Kidney tubule cell (primary cell): ENCODE measurements at places on chromosomes 6 and 20.

- DNase-seq: no peak
Measured at GRCh38 chr6:16540804-16541752, 220.2 kb downstream of the ATXN1 start.

- no peak for DNase-seq
Measured at GRCh38 chr6:92864966-92865555, 554.3 kb downstream of the EPHA7 start.

DNA sequence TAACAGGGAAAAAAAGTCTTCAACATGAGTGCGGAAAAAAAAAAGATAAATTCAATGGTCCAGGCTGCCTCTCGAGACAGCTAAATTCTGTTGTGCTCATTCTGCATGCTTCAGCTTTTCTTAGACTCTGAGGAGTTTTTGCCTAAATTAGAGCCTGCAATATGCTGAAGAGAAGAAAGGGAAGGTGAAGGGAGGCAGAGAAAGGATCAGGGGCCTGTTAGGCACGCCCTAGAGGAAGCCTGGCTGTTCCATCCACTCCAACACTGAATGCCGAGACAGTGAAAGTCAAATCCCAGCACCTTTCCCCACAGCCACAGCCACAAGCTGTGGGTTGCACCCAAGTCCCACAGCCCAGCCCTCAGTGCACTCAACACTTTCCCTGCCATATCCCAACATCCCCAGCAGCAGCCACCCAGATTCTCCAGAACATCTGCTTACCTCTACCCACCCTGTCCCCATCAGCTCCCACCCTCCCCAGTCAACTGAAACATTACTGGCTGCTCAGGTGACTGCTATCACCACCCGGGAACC lies 37.3 kb downstream of the PREX1 start:
- DNase-seq: no peak

- DNase-seq: no peak
Measured at GRCh38 chr20:46985671-46986070, 91.0 kb downstream of the EYA2 start.

DNA sequence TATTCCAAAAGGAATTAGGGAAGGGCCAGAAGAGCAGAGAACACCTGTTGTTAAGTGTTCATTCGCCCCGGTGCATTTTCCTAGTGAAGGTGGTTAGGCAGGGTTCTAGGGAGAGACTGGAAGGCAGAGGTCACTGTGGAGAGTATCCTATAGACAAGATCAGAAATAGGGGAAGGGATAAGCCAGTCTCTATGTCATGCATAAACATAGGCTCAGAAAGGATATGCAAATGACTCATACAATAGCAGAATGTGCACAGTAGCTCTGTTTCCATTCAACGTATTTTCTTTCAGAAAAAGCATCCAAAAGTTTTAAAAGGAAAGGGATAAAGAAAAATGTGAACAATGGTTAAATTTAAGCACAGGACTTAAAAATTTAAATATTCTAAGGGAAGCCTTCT lies 47.4 kb downstream of the BMP6 start:
- DNase-seq: no peak

DNA sequence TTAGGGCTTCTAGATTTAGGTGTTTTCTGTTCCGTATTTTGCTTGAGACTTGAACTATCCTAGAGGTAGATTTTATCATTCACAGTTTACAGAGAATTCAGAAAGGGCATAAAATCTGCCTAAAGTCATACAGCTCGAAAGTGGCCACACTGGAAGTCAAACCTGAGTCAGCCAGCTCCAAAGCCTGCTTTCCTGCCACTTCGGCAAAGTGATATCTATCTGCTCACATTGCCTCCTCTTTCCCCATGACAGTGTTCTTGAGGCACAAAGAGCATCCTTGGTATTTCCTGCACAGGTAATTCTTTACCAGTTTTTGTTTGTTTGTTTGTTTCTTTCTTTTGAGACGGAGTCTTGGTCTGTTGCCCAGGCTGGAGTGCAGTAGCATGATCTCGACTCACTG lies 19.4 kb upstream of the SCUBE3 start:
- no peak for DNase-seq

DNA sequence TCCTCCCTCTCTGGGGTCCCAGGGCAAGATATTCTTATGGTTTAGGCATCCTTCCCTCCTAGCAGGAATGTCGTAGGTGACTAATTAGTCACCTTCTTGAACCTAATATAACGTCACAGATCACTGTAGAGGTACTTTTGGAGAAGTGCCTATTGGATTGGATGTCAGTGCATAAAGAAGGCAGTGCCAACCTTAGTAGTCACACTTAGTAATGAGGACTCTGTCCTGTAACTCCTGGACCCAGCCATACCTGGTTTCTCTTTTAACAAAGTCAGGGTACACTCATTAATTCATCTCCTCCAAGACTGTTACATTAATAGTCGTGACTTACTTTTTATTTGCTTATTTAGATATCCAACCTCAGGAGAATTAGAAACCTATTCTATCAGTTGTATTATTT lies 20.0 kb downstream of the VTA1 start:
- DNase-seq: peak; percentile 40

- DNase-seq: peak; percentile 15
Measured at GRCh38 chr6:54299542-54300269, 8.5 kb upstream of the TINAG start.

- DNase-seq: no peak
Measured at GRCh38 chr6:157264701-157265100, 58.6 kb downstream of the TMEM242 start.

DNA sequence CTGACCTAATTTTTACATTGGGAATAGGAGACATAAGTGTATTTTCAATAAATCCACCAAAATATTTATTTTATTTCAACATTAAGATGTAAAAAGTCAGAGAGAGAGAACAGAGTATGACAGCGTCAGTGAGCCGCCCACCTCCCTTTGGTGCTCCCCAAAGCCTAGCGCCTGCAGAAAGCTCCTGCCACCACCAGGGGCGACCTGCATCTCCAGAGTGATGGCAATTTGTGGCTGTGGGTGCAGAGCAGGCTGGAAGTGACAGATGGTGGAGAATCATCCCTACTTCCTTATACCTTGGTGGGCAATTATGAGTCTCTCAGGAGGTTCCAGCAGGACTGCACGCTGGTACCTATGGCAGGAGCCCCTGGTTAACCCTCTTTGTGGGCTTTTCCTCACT lies 87.3 kb downstream of the PTPRT start:
- DNase-seq: no peak

DNA sequence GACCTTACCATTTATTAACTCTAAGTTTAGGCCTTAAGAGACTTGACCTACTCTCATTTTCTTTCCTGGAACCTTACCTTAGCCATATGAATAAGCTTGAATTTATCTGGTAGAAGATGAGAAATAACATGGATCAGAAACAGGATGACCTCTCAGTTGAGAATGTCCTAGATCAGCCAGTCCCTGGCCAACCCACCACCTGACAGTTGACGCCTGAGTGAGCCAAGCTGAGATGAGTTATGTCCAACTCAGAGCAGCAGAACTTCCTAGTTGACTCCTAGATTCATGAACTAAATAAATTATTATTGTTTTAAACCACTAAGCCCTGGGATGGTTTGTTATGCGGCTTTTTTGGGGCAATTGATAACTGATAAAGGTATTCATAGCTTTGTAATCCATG lies 233.0 kb upstream of the RAB32 start:
- peak; percentile 4 for DNase-seq

GRCh38 chr6:106747139-106747538 lies 117.8 kb downstream of the QRSL1 start:
- DNase-seq: peak; percentile 53

GRCh38 chr6:128073389-128073788 lies 172.5 kb upstream of the THEMIS start:
- DNase-seq: no peak

GRCh38 chr6:32658268-32658897 lies 8.1 kb downstream of the HLA-DQB1 start:
- no peak for DNase-seq

DNA sequence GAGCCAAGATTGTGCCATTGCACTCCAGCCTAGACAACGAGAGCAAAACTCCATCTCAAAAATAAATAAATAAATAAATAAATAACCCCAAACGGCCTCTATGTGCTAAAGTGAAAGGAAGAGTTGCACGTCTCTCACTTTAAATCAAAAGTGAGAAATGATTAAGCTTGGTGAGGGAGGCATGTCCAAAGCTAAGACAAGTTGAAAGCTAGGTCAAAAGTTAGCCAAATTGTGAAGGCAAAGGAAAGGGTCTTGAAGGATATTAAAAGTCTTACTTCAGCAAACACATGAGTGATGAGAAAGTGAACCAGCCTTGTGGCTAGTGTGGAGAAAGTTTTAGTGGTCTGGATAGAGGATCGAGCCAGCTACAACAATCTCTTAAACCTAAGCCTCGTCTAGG lies 14.3 kb downstream of the ZBP1 start:
- no peak for DNase-seq

DNA sequence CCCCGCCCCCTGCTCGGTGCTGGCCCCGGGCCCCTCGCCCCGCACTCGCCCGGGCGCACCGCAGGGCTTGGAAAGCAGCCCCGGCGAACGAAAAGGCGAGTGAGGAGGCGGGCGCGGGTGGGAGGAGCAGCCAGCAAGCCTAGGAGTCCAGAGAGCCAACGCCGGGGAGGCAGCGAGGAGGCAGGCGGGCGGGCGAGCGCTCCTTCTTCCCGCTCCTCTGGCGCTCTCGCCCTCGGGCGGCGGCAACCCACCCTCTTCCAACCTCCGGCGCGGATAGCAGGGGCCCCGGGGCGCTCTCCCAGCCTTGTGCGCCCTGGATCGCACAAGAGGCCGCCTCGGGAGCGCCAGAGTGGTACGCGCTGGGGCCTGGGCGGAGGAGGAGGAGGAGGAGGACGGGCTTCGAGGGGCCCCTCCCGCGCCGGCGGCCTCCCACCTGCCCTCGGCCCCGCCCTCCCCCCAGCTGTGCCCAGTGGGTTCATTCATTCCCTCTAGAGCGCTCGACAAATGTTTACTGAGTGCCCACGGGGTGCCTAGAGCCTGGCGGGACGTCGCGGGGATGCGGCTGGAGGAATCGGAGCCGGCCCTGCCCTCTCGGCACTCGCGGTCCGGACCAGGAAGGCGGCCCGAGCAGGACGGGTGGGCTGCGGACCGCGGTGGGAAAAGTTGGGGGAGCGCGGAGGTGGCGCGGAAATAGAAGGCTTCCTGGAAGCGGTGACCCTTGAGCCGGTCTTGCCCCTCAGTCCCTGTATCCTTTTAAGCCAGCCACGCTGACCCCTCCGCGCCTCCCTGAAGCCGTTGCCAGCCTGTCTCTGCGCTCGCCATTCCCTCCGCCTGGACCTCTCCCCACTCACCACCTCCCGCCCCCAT lies at the start of gene BMP7:
TSS of gene BMP7 (minus strand) at position 351 of the 867 bp plus-strand sequence. CDS start 519 bp downstream, outside the sequence.
- no peak for DNase-seq

GRCh38 chr6:26532699-26533531 lies 5.3 kb upstream of the HMGN4 start:
- DNase-seq: peak; percentile 94

DNA sequence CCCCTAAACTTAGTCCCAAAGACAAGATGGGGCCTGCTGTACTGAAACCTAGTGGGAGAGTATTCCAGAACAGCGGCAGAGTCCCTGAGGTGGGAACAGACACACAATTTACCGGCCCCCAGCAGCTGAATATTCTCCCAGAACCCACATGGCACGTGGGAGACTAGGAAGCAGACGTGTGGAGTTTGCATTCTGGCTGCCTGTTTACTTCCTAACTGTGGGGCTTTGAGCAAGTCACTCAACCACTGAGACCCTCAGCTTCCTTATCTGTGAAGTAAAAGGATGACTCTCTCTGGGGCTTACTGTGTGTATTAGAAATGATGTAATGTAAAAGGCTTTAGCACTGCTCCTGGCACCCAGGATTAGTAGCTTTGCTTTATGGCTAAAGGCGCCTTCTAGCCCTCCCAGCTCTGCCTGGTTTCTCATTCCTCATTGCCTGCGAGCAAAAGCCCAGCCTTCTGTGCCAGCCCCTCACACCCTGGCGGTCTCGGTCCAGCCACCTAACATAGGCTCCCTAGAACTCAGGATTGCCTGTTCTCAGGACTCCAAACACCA lies 353.1 kb downstream of the CDC5L start:
- DNase-seq: no peak

- DNase-seq: no peak
Measured at GRCh38 chr6:167152862-167153261, 4.9 kb downstream of the GPR31 start.

GRCh38 chr6:147695819-147696218 lies 187.3 kb downstream of the SAMD5 start:
- no peak for DNase-seq

- peak; percentile 46 for DNase-seq
Measured at GRCh38 chr20:47502271-47503239, 868 bp downstream of the NCOA3 start.

GRCh38 chr6:40194447-40195170 lies 260.3 kb upstream of the MOCS1 start:
- no peak for DNase-seq

- DNase-seq: no peak
Measured at GRCh38 chr6:24864343-24864742, 65.6 kb upstream of the ARMH2 start.

- DNase-seq: peak; percentile 15
Measured at GRCh38 chr6:54010340-54011276, 100.6 kb upstream of the MLIP start.

DNA sequence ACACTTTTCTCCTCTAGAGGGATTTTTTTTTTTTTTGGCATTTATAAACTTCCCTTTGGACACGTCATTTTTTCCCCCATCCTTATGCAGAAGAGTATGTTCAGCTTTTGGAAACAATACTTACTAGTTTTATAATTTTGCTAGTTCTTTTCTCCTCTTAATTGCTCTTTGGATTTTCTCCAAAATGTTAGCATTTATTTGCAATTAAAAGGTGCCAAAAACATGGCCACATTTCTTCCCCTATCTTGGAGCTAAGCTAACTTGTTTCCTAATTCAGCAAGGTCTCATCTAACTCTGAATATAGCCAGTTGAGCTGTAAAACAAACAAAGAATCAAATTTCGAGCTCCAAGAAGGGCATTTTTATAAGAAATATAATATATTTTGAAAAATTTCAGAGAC lies 39.2 kb upstream of the RNF182 start:
- no peak for DNase-seq

DNA sequence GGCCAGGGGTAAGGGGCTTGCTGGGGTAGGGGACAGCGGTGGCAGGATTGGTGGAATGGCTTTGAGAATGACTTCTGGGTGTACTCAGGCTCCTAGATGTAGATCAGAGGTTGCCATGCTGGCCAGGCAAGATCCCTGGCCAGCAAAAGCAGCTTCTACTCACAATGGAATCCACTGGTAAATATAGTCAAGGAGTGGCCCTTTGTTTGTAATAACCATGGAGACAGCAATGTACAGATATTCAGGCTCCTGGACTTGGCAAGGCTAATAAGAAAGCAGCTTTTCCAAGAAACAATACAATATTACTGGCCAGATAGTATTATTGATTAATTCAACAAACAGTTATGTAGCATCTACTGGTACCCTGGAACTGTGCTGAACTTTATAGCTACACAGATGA lies 37.9 kb downstream of the CDH26 start:
- no peak for DNase-seq

- no peak for DNase-seq
Measured at GRCh38 chr6:87093199-87093598, 1.7 kb downstream of the CGA start.

DNA sequence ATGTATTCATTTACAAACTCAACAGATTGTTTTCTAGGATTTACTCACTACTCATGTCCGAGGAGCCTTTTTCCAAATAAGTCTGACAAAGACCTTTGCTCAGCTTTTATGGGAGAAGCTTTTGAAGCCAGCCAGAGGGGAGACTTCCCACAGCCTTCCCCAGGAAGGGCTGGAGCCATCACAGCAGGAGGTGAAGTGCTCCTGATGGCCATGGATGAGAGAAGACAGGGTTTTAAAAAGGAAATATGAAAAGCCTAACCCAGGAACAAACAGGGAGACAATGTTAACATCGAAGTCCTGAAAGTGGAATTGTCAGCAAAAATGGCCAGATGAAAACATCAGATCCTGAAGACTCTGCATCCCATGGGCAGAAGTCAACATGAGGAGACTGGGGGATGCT lies 11.6 kb upstream of the TAGAP start:
- DNase-seq: no peak
